ENCODE measurements at places on chromosomes 5 and 9.

DNA sequence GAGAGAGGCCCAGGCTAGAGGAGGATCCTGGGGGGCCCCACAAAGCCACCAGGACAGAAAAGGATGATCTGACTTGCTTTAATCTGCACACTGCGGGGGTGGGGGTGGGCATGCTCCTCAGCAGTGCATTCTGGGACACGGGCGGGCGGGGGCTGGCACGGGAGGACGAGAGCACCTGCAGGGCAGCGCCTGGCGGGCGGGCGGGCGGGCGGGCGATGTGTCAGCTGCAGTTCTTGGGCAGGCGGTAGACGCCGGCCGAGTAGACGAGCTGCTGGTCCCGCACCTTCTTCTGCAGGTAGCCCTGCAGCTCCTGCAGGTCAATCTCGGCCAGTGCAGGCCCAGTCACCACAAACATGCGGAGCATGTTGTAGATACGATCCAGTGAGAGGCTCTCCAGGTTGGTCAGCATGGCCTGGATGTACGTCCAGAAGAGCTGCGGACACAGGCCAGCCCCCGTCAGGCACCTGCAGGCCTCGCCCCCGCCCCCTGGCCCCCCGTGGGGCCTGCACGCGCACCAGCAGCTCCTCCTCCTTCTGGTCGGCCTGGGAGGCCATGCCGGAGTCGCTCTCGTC is 3.0 kb upstream of the TMEM210 start:
- DNase-seq: no peak

DNA sequence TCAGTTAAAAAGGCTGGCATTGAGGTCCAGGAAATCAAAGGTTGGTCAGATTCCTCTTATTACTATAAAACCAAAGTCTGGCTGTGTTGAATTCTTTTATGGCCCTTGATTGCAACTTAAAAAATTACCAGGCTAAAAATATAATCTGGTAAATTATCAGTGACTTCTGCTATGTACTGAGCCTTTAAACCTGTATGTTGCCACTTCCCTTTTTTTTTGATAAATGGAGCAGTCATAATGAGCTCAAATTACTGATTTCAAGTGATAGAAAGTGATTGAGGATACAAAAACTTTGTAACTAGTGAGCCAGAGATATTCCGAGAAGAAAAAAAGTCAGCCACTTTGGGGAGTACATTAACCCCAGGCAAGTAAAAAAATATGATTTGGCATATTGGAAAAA is 100.1 kb downstream of the GIN1 start:
- DNase-seq: no peak

GRCh38 chr9:116087246-116087645 is 66.3 kb upstream of the PAPPA start:
- no peak for DNase-seq

DNA sequence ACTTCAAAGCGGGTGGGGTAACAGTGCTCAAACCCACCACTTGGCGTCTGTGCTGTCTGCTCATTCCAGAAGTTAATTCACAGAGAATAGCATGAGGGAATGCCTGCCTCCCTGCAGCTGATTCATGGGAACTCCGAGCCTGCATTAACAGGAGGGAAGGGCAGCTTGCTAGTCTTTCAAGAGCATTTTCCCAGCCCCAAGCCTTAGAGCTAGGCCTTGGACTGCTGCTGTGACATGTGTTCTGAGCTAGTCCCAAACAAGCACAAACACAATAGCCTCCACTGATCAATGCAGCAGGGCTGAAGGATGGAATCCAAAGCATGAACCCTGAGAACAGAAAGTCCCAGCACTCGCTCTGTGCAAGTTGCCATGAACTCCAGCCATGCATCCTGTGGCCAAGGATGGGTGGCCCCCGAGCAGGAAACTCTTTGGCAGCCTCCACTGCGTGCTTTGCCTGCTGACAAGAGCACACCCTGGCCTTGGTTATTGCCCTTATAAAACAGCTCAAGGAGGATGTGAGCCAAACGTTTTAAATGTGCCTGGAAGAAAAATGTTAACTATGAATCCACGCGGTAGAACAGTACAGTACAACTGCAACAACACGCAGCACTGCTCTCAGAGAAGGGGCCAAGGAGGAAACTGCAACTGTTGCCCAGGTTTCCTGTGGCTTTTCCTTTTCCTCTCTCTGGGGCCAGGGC is 653.1 kb upstream of the KLF4 start:
- DNase-seq: no peak

GRCh38 chr9:37364751-37365360 is 57.6 kb upstream of the GRHPR start:
- DNase-seq: no peak

GRCh38 chr9:34049630-34050384 is 1.1 kb upstream of the UBAP2 start:
- no peak for DNase-seq

DNA sequence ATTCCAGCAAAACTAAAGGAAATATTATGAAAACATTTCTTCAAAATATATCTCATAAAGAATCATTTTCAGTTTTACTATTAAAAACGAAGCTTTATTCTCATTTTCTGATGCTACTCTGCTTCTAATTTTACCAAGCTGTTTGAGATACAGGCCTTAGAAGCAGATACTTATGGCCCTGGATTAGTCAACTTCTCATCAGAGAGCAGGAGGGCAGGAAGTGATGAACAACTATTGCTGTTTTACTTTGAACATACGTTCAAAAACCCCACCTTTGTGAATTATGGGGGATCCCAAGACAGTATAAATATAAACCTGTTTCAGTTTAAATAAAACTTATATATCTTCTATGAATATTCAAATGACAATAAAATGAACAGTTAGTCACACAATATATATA is 16.0 kb downstream of the MPDZ start:
- DNase-seq: no peak

- DNase-seq: no peak
Observed at GRCh38 chr5:13664377-13664776, 280.1 kb downstream of the DNAH5 start.

GRCh38 chr9:8895861-8896224 is 1096.3 kb upstream of the DMAC1 start:
- no peak for DNase-seq

DNA sequence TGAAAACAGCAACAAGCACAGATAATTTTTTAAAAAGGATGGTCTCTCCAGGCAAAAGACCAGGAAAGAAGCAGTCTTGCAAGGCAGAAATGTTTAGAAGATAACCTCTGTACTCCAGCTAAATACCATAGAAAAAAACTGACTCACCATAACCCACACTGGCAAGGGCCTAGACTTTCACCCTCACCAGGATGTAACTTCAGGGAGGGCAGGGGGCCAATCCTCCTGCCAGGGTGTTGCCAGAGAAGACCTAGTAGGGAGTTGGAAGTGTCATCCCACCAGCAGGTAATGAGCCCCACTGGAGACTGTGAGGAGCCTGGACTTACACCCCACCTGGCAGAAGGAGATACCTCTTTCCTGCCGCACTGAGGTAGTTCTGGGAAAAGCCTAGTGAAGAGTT is 97.6 kb downstream of the PRELID2 start:
- no peak for DNase-seq

DNA sequence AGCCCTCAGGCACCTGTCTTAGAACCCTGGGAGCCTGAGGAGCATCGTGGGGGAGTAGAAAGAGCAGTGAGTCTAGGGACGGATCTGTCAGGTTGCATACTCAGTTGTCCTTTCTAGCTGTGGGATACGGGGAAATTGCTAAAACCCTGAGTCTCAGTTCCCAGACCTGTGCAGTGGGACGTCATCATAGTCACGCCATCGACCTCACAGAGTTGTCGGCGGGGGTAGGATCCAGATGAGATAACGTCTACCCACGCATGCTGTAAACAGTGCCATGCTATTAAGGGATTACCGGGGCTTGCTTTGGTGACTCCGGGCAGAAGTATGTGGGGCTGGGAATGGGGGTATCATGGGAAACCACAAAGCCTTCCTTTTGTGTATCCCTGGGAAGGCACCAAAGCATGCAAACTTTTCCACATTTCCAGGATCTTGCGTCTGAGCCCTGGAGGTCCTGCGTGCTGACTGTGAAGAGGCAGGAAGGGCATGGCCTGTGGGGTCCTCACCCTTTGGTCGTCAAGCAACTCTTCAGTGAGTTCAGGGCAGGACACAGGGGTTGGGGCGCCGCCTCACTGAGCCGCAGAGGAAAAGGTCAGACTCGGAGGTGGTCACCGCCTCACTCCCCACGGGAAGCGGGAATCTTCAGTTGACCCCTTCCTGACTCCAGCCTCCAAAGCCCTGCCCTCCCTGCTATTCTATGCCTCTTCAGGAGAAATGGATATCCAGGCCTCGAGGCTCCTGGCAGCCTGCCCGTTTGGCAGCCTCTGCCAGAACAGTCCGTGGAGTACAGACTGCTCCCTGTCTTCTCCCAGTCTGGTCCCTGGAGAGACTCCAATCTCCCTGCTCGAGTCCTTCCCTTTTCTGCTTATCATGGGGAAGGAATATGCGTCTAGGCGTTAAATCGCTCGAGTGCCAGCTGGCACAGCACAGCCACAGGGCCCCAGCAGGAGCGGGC is 186.8 kb upstream of the KLF9 start:
- no peak for DNase-seq

- DNase-seq: no peak
Observed at GRCh38 chr5:42516282-42517042, 93.2 kb downstream of the GHR start.

- no peak for DNase-seq
Observed at GRCh38 chr9:131545003-131545785, at the start of gene PRRT1B. Gene PRRT1B (plus strand): TSS chr9:131545523. CDS start chr9:131545616, 93 bp downstream.

- no peak for DNase-seq
Observed at GRCh38 chr5:54537725-54538124, 20.2 kb downstream of the SNX18 start.
